NCI-H2171 treated with DMSO at 0.1 percent for 48 hours (cell line): ENCODE measurements at places on chromosomes 11 and 22.

DNA sequence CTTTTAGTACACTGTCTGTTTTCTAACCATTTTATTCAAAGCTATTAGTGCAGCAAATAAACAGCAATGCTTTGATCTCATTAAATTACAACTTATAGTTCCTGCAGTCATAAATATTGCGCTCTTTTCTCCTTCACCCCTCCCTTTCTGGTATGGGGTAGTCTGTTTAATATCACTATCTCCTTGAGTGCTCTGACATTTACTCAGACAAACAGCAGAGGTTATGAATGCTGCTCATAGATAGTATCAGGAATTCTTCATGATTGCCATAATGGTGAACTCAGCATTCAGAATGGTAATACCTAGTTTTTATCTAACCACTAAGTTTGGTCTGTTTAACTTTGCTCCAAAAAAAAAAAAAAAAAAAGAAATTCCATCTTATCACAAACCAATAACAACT, 87.4 kb downstream of the EIF3M start:
- no peak for DNase-seq

DNA sequence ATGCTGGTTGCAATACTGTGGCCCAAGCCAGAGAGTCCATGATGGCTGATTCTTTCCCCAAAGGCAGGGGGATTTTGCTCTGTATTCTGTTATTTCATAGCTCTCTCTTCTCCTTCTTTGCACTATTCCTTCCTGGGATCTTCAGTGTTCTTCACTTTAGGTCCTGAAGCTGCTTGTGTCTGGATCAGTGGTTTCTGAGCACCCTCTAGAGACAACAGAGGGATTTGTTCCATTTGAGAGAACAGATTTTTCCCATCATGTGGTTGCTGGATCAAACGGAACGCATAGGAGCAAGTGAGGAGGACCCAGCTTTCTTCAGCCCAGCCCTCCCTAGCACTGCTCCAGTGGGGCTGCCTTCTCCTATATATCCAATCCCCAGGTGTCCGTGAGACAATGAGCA, 68.7 kb upstream of the SYN3 start:
- DNase-seq: peak; percentile 54

GRCh38 chr11:71236836-71237475, 15.4 kb downstream of the SHANK2 start:
- no peak for DNase-seq

DNA sequence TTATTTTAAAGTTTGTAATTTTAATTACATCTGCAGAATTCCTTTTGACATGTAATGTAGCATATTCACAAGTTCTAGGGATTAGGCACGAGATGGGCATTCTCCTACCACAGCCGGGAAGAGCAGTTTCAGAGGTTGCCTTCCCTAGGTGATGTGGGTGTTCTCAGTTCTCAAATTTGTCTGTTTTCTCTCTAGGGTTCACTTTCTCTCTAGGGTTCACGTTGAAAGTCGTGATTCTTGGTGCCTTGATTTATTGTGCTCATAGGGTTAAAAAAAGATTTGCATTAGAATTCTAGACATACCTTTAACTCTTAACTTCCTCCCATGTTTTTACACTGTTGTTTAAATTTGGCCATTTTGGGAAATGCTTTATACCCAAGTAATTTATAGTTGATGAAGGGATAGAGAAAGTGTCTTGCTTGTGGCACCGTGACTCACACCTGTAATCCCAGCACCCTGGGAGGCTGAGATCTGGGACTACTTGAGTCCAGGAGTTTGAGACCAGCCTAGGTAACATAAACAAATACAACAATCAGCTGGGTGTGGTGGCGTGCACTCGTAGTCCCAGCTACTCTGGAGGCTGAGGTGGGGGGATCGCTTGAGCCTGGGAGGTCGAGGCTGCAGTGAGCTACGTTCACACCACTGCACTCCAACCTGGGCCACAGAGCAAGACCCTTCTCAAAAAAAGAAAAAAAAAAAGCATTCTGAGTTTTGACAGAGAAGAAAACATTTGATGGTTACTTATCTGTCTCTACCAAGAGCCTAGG, 3.6 kb downstream of the MED15 start:
- DNase-seq: no peak

GRCh38 chr22:37163575-37164504, 14.1 kb upstream of the IL2RB start:
- no peak for DNase-seq

- no peak for DNase-seq
Observed at GRCh38 chr11:77193911-77194830, 66.1 kb downstream of the MYO7A start.

DNA sequence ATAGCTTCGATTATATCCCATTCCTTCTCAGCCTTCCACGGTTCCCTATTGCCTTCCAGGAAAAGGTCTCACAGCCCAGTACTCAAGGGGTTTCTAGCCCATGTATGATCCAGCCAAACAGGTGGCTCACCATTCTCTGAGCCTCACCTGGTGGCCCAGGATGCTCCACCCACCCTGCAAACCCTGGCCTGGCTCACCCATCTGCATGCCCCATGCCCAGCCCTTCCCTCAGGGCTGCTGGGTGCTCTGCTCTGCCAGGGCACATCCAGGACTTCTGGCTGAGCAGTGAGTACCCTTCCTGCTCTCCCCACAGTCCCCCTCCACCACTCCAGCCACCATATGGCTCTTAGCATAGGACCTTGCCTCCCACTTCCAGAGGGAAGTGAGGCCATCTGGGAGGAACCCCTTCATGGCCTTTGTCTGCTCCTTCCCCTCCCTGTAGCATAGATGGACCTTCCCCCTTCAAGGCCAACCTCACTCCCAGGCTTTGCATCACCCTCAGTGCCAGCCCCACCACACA, 5.8 kb upstream of the RCOR2 start:
- no peak for DNase-seq

DNA sequence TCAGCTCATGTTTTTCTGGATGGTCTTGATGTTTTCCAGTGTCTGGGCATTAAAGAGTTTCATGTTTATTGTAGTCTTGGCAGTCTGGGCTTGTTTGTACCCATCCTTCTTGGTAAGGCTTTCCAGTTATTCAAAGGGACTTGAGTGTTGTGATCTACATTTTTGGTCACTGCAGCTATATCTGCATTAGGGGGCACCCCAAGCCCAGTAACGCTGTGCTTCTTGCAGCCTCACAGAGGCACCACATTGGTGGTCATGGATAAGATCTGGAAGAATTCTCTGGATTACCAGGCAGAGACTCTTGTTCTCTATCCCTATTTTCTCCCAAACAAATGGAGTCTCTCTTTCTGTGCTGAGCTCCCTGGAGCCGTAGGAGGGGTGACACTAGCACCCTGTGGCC, 451.5 kb upstream of the FAT3 start:
- DNase-seq: no peak

- DNase-seq: no peak
Observed at GRCh38 chr11:36627471-36627870, 29.4 kb upstream of the RAG2 start.

DNA sequence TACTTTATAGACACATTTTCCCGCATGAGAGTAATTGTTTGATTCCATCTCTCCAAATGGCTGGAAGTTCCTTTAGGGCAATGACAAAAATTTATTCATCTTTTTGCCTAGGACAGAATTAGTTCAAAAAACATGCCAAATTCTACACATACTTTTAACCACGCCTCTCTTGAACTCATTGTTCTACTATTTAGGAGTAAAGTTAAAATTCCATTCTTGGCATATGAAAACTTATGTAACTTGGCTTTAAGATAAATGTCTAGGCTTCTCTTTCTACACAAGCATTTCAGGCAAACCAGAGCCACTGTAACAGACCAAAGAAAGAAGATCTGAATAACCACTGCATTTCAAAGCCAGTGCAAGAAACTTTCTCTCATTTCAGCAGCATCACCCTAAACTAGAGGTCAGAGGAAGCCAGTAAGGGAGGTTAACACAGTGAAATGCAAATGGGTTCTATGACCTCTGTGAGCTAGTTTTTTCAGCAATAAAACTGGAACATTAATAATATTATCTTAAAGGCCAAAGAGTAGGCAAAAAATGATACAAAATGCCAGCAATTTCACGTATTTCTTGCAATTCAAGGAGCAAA, 73.0 kb downstream of the RSF1 start:
- no peak for DNase-seq

DNA sequence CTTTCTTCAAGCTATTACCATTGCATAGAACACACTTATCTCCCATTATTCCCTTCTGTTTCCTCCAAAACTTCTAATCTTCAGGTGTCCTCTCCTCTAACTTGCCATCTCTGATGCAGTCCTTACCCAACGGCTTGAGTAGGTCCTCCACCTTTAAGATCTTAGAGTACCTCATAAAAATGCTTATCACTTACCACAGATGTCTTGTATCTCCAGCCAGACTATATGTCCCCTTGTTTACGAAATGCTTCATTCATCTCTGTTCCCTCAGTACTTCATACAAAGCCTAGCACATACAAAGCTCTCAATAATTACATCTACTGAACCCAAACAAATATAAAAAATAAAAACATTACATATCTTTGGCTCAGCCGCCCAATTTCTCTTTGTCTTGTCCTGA, 49.2 kb downstream of the PAK1 start:
- DNase-seq: no peak

DNA sequence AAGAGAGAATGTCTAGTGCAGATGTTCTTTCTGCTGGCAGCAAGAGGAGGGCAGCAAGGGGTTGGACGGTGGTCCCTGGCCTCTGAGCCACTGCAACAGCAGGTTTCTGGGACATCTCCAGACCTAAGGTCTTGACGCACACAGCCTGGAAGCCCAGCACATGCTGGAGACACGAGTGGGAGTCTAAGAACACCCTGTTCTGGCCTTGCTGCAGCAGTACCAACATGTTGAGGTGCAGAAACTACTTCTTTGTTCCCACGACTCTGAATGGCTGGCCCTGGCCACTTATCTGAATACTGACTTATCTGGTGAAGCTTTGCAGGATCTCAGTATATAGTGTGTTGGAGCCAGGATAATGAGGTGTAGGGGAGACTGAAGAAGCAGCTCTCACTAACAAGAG, 6.8 kb downstream of the MICAL2 start:
- DNase-seq: no peak

DNA sequence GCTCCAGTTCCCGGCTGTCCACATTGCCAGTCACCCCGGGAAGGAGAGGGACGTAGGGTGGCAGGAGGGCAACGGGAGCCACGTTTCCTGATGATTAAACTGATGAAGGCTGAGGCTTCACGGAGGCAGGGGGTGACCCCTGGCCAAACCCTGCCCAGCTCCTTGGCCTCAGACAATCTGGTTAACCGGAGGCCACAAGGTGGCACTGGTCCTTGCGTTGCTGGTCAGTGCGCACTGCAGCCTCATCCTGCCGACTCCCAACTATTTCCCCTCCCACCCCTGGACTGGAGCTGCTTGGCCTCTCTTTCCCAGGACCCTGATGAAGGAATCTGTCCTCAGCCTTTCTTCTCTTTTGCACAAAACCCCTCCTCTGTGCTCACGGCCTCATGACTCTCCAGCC, 75.3 kb downstream of the PDE2A start:
- DNase-seq: no peak

DNA sequence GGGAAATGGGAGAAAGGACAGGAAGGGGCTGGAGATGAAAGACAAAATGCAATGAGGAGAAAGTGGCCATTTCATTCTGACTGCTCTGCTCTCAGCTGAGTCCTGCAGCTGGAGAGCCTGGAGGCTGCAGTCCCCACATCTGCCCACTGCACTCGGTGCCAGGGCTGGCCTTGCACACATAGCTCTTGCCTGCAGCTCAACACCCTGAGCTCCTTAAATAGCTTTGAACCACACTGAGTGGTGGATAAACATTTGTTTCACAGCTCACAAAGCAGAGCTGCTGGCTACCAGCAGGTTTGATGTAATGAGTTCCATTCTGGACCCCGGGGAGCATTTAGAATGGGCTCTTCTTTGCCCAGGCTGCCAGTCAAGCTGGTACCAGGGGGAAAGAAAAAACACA, 426.1 kb upstream of the CADM1 start:
- DNase-seq: no peak

GRCh38 chr11:27489092-27489491, 16.5 kb upstream of the LGR4 start:
- DNase-seq: no peak

DNA sequence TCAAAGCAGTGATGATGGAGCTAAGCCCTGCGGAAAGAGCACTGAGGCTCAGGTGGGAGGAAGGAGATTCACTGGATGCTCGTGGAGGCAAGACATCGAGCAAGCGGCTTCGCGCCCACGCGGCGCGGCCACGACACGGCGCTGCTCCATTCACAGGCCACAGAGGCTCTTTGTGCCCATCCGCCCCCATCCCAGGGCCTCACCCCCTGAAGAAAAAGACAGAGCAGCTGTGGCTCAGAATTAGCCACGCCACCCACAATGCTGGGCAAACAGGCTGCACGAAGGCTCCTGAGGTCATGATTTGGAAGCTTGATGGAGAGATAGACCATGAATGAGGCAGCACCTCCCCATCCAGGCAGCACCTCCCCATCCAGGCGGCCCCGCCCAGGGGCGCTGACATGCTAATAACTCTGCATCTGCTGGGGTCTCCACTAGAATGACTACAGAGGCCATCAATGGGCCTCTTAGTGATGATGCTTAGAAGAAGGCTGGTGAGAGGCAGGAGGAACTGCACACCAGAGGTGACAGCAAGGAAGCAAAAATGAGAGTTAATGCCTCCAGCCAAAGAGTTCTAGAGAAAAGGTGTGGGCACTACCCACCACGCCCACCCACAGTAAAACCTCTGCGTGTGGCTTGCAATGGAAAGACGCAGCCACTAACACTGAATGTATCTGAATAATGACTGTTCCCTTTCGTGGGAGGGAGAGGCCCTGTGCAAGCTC, 43.5 kb downstream of the MYH9 start:
- DNase-seq: no peak

- no peak for DNase-seq
Observed at GRCh38 chr22:34308101-34308500, 387.8 kb upstream of the LARGE1 start.

GRCh38 chr11:19352771-19353160, 112.0 kb upstream of the E2F8 start:
- no peak for DNase-seq

- peak; percentile 85 for DNase-seq
Observed at GRCh38 chr22:28594797-28595462, 84.7 kb downstream of the TTC28 start.

DNA sequence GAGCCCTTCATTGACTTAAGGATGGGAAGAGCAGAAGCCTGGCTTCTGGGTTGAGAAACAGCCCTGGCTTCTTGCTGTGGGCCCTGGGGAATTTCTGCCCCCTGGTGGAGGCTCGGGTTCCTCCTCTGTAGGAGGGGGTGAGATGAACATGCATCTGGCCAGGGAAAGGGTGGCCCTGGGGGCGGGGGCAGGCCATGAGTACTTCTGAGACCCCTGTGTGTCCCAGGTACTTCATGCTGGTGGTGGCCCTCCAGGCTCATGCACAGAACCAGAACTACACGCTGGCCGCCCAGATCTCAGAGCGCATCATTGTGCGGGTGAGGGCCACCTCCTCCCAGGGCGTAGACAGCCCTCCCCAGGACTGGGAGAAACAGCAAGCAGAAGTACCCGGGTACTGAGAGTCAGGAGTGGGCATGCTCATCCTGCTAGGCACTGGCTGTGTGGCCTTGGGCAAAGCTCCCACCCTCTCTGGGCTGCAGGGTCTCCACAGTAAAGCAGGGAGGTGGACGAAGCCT, 15.8 kb downstream of the TMEM258 start:
- peak; percentile 29 for DNase-seq

DNA sequence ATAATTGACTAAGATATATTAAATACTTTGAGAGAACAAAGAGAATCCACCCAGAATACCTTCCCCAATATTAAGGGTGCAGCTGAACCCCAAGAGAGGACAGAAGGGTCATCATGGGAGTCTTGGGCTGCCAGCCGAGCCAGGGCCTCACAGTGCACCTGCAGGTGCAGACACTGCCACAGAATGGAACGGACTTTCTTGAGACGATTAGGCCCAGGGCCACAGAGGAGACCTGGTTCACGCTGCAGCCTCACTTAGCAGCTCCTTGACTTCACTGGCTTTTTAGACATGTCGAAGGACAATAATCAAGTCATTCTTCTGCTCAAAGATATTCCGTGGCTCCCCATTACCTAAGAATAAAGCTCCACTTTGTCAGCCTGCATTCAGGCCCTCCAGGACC, 100.6 kb downstream of the PHF21B start:
- no peak for DNase-seq
